Activated naive CD8-positive, alpha-beta T cell treated with anti-CD3 and anti-CD28 coated beads, Interleukin-2, amount 50 U/mL, for 16 hours (primary cell): ENCODE measurements at places on chromosomes 2 and 18.

- DNase-seq = no peak
Observed at GRCh38 chr2:97966545-97967215, 29.1 kb downstream of the TMEM131 start.

- no peak for DNase-seq
Observed at GRCh38 chr2:216553093-216553478, 54.4 kb downstream of the RPL37A start.

GRCh38 chr18:48571639-48572384 is 33.0 kb downstream of the CTIF start:
- no peak for DNase-seq

GRCh38 chr2:85913884-85914881 is 25.4 kb upstream of the ST3GAL5 start:
- no peak for DNase-seq

DNA sequence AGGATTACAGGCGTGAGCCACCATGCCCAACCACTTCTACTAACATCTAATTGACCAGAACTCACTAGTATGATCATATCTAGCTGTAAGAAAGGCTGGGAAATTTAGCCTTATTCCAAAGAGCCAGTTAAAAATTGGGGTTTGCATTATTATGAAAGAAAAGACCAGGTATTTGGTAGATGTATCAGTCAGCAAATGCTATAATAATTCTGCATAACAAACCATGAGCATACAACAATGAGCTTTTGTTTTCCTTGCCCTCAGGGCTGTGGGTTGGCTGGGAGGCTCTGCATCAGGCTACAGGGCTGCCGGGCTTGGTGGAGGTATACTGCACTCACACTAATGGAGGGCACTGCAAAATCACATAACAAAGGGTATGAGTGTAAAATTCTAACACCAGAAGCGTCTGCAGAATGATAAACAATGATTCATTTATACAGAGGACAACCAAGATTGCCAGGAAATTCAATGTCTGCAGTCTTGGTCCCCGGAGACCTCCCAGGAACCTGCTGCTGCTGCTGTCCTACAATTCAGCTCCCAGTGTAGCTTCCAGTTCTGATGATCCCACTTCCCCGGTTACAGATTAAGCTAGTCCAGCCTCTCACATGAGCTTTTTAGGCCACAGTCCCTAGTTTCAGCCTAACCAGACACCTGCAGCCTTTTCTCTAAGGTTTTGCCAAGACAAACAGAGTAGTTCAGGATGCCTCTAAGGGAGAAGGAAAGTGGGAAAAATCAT is 32.2 kb upstream of the ST3GAL5 start:
- no peak for DNase-seq

GRCh38 chr2:240961910-240962299 is 36.5 kb upstream of the SNED1 start:
- DNase-seq = no peak
